GM12878 (cell line): ENCODE measurements at places on chromosomes 2 and 18. TPM values are rescaled to one million over a fixed set of nuclear protein-coding genes. Genes with fewer than 3 reads are reported as not detected.

GRCh38 chr2:122800781-122801180, 1045.3 kb downstream of the TSN start:
- DNase-seq = no peak
- no peaks in the 10 kb centered on the region for H3K4me1 ChIP-seq

GRCh38 chr2:48250943-48251342, 279.0 kb upstream of the STON1 start:
- no peak for DNase-seq
- H3K27ac ChIP-seq = no peak overlapping the region
- H3K4me3 ChIP-seq = no peak overlapping the region
- H3K36me3 ChIP-seq = no peaks in the 10 kb centered on the region
- peaks cover 19% of the 10 kb centered on the region for H3K4me1 ChIP-seq

- no peaks in the 10 kb centered on the region for H3K36me3 ChIP-seq
- no peak for DNase-seq
- H3K4me3 ChIP-seq = no peak overlapping the region
- H3K27me3 ChIP-seq = no peaks in the 10 kb centered on the region
Measured at GRCh38 chr18:23877371-23877770, 137.2 kb upstream of the TTC39C start.

DNA sequence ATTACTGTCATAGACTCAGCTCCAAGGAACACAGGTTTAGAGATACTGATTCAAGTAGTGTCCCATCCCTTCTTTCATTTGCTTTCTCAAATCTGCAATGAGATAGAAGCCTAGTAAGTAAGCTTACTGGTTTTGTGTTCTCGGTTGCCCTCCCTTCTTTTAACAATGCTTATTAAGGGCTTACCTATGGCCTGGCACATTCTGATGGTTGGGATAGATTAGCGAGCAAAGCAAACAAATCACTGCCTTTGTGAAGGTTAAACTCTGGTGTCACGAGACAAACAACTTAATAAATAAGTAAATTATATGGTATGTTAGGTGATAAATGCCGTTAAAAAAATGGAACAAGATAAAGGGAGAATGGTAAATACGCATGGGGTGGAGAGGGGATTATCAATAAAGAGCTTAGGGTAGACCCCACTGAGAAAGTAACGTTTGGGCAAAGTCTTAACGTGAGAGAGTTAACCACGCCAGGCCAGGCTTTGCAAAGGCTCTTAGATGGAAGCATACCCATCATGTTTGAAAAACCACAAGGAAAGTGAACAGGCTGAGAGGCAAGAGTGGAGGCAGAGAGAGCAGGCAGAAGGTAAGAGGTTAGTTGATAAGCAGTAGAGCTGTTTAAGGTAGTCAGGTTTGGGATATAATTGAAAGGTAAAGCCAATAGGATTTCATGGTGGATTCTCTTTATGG, 31.0 kb downstream of the EIF2AK3 start:
- no peak overlapping the region for H3K4me3 ChIP-seq
- H3K27ac ChIP-seq = no peak overlapping the region
- H3K4me1 ChIP-seq = peaks cover 15% of the 10 kb centered on the region; the same call in 1 of the 2 replicates
- no peaks in the 10 kb centered on the region for H3K27me3 ChIP-seq

The CCDC68 gene
- not detected in 2 replicates for total RNA-seq

The GKN1 gene
- not detected in 2 replicates for total RNA-seq
